Calu3 (cell line): ENCODE measurements at places on chromosomes 2 and 18. TPM values are rescaled to one million over a fixed set of nuclear protein-coding genes. Genes with fewer than 3 reads are reported as not detected.

- DNase-seq = no peak
These were observed 16.5 kb upstream of the SLC16A14 start for GRCh38 chr2:230085201-230085600.

DNA sequence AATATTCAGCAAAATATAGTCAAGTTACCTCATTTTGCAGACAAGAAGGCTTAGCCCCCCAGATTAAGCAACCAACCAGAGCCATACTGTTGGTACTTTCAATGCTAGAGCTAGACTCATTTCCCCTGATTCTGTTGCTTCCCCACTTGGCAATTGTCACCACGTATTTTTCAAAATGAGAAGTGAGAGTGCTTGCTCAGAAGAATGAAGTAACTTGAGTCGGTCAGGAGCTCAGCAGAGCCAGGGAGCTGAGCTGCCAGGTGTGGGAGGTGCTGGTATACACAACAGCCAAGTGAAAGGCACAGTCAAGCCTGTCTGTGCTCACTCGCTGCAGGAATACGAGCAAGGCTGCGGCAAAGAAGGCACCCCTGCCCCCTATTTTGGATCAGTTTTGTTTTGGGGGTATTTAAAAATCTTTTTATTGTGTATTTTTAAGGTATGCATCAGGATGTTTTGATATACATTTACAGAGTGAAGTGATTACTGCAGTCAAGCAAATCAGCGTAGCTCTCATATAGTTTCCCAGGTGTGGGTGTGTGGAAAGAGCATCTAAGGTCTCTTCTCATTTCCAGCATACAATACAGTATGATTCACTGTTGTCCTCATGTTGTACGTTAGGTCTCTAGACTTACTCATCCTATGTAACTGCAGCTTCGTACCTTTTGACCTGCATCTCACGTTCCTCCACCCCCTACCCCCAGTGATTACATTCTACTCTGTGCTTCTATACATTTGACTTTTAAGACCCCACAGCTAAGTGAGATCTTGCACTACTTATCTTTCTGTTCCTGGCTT lies 62.4 kb downstream of the MRPS9 start:
- DNase-seq = no peak

DNA sequence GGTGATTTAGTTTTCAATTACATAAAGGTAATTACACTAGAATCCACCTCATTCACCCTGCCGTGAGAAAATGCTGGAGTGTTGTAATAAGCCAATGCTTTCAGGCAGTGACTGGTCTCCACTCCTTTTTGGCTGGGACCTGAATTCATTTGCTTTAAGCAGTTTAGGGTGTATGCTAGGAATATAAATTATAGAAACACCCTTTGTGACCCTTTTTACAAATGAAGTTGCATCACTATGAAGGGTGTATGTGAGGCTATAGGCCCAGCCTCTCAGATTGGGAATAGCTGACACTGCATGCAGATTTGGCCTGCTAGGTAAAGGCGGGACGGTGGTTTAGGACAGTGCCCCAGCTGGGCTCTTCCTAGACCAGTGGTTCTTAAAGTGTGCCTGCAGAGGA lies 50.8 kb upstream of the NFE2L2 start:
- DNase-seq = no peak

Gene NCKAP1
- 143 and 157 TPM in 2 replicates for total RNA-seq

Gene KCNIP3
- total RNA-seq = 1.1 and 2.1 TPM in 2 replicates

Gene C2orf15
- 6.9 and 7.7 TPM in 2 replicates for total RNA-seq
